ENCODE measurements at places on chromosomes 1 and 21. TPM values are rescaled to one million over a fixed set of nuclear protein-coding genes. Genes with fewer than 3 reads are reported as not detected.

GRCh38 chr1:55064861-55065263 is 25.5 kb downstream of the PCSK9 start:
- no peak for DNase-seq

GRCh38 chr1:155352631-155353030 is 31.9 kb downstream of the RUSC1 start:
- DNase-seq: no peak

The CAMK2N1 gene
- 47.0 TPM for polyA plus RNA-seq

The CD48 gene
- not detected for polyA plus RNA-seq
